ENCODE measurements at places on chromosomes 13 and 19.

DNA sequence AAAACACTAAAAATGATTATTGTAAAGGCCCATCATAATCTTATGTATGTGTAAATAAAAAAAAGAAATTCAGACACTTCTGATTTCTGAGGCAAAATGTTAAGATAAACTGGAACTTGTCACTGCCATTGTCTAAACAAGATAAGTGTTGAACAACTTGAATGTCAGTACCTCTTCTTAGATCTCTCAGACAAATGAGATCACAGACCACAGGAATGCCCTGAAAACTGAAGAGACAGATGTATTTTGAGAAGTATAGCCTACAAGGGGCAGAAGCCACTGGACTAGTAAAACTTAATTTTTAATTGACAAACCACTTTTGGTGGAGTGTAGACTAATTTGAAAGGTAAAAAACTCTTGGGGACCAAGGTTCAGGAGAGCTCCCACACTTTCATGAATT is 375.5 kb upstream of the SLITRK5 start:
- no peak for DNase-seq

- no peak for DNase-seq
Observed at GRCh38 chr19:2166741-2167738, 3.3 kb downstream of the DOT1L start.

- no peak for DNase-seq
Observed at GRCh38 chr13:23790577-23791170, 98.5 kb downstream of the MIPEP start.

GRCh38 chr13:23980160-23980551 is 82.9 kb upstream of the C1QTNF9B start:
- DNase-seq = peak; percentile 80

GRCh38 chr13:114019367-114019766 is 45.5 kb upstream of the C13orf46 start:
- DNase-seq = no peak

DNA sequence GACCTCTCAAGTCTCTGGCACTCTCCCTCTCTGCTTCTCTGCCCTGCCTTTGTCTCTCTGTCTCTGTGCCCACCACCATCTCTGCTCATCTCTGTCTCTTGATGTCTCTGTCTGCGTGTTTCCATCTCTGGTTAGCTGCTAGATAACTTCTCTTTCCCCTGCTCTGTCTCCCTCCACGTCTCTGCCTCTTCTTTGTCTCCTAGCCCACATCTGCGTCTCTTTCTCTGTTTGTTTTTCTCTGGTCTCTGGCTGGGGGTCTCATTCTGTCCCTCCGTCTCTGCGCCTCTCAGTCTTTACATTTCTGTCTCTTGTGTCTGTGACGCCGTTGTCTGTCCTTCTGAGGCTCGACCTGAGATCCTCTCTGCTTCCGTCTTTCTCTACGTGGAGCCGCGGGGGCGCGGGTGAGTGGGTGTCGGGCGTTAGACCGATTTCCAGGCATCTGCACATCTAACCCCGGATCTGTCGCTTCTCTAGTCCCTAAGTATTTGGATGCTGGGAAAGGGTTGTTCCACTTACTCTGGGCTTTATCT is 386 bp downstream of the GIPR start:
- no peak for DNase-seq

DNA sequence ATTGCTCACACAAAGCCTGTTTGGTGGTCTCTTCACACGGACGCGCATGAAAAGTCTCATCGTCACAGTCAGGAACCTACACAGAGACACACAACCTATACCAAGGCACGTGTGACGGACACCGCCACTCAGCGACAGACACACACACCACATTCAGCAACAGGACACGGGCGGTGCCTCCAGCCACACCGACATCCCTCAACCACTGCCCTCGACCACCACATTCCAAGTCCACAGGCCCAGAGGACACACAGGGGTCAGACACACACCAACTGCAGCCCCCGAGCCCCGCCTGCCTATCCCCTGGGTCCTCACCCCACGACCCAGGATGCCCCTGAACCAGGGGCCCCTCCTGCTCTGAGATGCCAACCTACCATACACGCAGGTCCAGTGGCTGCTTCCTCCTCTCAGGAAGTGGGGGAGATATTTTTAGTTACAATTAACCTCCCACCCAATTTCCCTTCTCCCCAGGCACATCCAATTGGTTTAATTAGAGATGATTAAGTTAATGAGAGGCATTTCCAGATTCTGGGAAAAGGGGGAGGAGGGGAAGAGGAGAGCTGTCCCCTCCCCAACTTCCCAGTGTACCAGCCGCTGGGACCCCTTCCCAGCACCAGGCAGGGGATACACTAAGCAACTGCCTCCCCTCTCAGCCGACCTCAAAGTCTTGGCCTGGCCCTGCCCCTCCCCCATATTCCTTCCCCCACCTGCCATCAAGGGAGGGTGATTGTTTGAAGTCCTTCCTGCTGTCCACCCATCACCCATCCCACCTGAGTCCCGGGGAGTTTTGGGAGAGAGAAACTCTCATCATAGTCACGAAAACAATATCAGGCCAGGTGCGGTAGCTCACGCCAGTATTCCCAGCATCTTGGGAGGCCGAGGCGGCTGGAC is 20.4 kb downstream of the MEIS3 start:
- DNase-seq = no peak

- no peak for DNase-seq
Observed at GRCh38 chr13:24777171-24777570, 13.2 kb downstream of the RNF17 start.

DNA sequence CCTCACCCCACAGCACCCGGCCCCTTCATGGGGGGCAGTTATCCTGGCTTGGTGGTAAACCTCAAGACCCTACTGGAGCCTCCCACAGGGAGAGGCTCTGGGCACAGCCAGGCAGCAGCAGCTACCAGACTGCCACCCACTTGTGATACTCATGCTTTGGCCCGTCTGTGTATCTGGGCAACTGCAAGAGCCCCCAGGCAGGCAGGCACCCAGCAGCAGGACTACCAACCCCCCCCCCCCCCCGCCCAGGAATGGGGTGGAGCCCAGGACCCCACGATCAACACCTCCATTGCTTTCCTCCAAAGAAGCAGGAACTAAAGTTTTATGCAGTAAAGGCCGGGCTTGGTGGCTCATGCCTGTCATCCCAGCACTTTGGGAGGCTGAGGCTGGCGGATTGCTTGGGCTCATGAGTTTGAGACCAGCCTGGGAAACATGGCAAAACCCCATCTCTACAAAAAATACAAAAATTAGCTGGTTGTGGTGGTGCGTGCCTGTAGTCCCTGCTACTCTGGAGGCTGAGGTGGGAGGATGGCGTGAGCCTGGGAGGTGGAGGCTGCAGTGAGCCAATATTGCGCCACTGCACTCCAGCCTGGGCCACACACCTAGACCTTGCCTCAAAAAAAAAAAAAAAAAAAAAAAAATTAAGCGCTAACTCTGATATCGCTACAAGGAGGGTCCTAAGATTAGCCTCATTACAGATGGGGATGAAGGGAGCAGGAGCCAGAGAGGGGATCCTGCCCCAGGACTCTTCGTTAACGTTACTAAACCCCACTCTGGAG is 1.1 kb upstream of the LYL1 start:
- no peak for DNase-seq

GRCh38 chr19:30699871-30700280 is 327.7 kb downstream of the ZNF536 start:
- DNase-seq = no peak

- DNase-seq = no peak
Observed at GRCh38 chr13:75294110-75294509, 187.9 kb downstream of the TBC1D4 start.

- DNase-seq = no peak
Observed at GRCh38 chr13:103931885-103932284, 865.7 kb upstream of the SLC10A2 start.
